IPS DF 6.9 (cell line): ENCODE measurements at places on chromosomes 11 and 22.

- DNase-seq: no peak
These were observed 545.2 kb upstream of the CADM1 start for GRCh38 chr11:116049383-116049782.

DNA sequence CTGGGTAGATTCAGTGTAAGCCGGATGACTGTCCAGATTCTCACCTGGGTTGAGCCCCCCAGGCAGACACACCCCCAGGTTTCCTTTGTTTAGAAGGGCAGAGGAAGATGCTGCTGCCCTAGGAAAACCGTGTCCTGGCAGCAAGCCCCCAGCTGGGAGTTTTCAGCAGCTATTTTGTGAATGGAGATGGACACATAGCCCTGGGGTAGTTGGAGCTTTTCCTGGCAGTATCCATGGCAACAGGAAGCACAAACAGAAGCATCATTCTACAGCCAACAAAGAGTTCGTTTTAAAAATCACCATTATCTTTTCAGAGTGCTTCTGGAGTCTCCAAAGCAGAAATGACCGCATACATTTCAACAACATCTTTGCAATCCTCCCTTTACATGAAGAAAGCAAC lies 245.5 kb downstream of the BRD1 start:
- DNase-seq: no peak

DNA sequence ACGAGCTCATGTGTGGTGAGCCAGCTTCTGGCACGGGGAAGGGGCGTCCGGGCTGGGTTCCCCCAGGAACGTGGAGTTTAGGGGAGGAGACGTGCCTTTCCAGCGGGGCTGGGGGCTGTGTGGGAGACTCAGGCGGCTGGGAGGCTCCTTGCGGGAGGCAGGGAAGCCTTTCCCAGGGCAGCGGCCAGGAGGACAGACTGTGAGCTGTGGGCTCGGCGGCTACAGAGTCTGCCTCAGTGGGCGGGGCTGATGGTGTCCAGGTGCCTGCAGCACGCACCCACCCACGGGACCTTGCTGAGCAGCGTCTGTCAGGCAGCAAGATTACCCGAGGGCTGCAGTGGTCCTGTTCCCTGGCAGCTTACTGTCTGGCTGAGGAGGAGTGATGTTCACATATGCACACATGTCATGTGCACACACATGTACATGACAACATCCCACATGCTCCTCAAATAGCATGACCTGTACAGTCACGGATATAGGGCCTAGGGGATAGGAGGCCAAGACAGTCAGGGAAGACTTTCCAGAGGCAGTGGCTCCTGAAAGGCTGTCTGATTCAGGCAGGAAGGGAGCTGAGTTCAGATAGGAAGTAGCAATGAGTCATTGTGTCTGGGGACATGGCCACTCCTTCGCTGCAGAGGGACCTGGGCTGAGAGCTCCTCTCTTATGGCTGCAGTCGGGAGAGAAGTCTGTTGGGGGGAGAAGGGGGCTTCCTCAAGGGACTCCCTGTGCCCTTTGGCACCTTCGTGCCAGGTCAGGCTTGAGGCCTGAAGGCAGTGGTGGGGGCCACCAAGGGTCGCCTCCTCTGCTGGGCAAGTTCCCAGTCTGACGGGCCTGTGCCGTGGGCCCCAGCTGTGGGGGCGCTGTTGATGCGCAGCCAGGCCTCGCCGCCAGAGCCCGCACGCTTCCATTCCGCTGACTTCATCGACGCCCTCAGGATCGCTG lies 23.3 kb upstream of the PPP6R3 start:
- no peak for DNase-seq

DNA sequence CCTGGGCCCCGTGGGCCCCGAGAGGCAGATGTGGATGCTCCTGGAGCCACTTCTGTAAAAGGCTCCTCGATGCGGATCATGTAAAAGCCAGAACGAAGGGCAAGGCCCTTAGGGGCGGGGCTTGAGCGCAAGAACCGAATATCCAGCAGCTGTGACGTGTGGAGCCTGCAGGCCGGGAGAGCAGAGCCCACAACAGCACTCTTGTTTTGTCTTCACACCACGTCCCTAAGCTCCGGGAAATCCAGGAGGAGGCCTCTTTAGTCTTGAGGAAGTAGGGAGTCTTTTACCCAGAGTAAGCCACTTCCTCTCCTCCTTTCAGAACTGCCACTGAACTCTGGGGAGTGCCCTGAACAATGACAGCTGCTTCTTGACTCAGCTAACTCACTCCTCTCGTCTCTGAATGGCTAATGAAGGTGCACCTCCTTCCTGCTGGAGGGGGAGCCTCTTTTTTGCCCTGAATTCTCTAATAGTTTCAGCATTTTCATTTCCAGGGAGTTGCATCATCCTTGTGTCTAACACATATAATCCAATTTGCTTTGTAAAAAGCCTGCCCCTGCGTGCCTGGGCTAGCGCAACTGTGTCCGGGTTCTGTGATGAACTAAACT lies 12.5 kb downstream of the L3MBTL2 start:
- no peak for DNase-seq

DNA sequence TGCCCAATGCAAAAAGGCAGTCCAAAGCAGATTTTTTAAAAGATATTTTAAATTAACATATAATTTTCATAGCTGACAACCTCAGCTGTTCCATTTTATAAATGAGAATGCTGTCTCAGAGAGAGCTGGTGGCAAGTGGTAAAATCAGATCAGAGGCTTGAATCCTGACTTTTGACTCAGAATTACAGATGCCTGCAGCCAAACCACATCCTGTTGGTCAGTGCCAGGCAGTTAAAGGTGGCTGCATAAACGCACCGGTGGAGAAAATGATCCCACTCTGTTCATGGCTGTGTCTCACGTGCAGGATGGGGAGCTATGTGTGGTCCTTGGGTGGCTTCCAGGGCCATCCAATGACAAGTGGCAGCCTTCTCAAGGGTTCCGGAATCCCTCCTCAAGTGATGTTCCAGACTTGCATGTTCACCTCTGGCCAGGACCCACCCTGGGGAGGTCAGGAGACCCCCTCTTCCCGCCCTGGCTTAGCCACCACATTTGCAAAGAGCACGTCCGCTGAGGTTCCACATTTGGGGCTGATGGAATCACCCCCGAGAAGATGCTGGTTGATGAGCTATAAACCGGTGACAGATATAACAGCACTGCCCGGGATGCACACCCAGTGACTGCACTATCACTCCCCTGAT lies 155.5 kb downstream of the SHANK2 start:
- no peak for DNase-seq

DNA sequence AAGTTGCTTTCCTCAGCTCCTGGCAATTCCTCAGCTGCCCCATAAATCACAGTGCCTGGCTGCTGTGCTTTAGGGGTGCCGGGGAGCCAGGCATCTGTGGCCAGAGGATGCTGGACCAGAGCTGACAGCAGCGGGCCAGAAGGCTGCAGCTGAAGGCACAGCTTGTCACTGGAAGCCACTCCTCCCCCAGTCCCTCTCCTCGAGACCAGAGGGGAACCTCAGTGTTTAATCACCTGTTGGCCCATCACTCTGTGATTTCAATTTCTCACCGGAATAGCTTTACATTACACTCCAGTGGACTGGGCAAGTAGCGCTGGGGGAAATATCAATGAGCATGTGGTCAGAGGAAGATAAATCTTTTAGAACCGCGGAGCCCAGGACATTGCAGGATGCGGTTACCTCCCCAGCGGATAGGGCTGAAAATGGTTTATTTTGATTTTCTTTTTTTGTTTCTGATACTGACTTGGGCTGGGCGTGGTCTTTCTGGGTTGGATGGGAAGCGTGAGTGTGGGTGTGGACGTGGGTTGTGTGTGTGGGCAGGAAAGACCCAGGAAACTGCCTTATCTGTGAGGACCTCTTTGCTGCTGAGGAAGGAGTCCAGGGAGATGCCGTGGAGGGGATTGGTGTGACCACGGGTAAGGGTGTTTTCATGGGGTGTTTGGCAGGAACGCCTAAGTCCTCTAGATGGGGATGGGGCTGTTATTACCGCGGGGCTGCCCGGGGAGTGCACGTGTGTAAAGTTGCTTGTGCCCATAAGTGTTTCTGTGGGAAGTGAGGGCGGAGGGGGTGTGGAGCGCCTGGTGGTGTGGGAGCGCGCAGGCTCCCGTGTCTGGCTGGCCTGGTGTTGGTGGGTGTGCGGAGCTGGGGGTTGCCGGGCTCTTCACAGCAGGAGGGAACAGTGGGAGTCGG lies 4.0 kb downstream of the DAGLA start:
- no peak for DNase-seq

- DNase-seq: no peak
These were observed 36.1 kb upstream of the SCN3B start for GRCh38 chr11:123690485-123690884.

GRCh38 chr11:121412000-121412587 lies 40.0 kb upstream of the SORL1 start:
- DNase-seq: no peak

DNA sequence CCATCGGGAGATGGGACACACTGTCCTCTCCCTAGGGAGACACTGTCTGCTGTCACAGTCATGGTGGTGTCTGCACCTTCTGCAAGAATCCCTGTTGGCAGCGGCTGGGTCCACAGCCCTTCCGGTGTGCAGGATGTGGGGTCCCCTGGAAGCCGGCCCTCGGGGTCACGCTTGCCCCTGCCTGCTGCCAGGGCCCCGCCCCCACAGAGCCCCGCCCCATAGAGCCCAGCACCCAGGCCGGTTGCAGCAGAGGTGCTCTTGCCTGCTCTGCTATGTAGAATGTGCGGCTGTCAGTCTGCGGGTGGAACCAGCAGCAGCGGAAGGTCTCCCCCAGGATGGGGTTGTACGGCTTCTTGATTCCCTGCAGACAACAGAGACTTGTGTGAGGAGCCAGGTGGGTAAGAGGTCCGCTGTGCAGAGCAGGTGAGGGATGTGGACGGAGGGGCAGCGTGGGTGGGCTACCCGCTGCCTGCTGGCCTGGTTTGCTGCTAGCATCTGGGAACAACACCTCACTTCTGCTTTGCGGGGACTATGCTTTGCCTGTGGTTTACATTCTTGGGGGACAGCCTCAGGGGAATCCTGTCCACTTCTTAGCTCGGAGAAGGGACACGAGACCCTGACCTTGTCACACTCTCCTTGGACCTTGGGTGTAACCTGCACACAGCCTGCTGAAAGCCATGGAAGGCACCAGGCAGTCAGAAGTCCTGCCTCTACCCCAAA lies 44.9 kb upstream of the CARS1 start:
- no peak for DNase-seq

- DNase-seq: no peak
These were observed 188.1 kb upstream of the PDGFD start for GRCh38 chr11:104352036-104352435.

GRCh38 chr11:45145083-45145378 lies 1.4 kb upstream of the PRDM11 start:
- DNase-seq: no peak

DNA sequence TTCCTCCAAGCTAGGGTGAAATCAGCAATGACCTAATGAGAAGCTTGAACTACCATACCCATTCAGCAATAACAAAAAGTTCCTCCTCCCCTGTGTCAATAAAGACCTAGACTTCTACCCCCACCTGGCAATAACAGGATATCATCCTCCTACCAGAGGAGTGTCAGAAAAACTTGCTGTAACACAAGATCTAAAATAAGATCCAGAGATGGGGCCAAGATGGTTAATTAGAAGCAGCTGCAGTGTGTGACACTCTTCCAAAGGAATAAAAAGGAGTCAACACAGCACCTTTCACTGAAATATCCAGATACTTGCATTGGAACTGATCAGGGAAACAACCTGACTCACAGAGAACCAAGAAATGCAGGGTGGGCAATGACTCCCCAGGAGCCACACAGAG lies 84.4 kb upstream of the ARHGAP42 start:
- no peak for DNase-seq
